ENCODE measurements at places on chromosomes 13 and 19.

DNA sequence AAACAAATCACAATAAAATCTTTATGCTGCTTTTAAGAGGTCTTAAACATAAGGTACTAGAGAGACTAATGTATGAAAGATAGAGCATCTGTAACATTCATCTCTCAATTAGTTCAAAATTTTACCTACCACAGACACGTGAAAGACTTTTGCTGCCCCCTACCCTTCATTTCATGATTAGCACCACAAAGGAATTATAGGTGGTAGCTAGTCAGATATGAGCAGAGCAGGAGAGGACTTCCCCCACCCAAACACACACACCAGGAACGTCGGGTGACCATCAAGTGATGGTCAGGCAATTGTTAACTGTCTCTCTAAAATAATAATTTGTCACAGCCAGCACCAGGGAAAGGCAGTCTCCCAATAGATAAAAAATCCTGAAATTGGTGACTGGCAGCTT is 1531.7 kb upstream of the SPRY2 start:
- DNase-seq, result peak; percentile 10

- DNase-seq, result no peak
Measured at GRCh38 chr13:112573710-112574109, 14.2 kb downstream of the TUBGCP3 start.

GRCh38 chr13:100506600-100507422 is 81.8 kb downstream of the GGACT start:
- DNase-seq, result no peak

- DNase-seq, result no peak
Measured at GRCh38 chr19:31979949-31980670, 365.3 kb upstream of the ZNF507 start.

DNA sequence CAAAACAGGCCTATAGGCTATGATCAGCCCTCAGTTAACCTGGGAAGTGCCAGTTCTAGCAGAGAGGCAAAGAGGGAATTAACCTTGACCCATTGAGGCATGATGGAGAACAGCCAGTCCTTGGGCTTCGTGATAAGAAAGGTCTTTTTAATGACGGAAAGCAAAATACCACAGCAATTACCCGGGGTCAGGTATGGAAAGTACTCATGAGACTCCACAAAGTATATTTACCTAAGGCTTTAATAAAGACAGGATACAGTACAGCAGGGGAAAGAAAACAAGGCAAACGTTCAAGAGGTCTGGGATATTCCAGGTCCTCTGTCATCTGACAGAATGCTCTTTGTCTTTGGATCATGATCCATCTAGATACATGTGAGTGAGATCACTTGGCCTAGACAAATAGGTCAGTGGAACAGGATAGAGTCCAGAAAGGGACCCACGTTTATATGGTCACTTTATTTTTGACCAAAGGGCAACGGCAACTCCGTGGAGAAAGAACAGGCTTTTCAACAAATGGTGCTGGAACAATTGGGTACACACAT is 52.2 kb downstream of the WDFY2 start:
- no peak for DNase-seq

GRCh38 chr19:2271234-2272103 is 10.5 kb downstream of the PEAK3 start:
- no peak for DNase-seq

- DNase-seq, result peak; percentile 81
Measured at GRCh38 chr19:41998246-41999020, 4.4 kb upstream of the ATP1A3 start.

DNA sequence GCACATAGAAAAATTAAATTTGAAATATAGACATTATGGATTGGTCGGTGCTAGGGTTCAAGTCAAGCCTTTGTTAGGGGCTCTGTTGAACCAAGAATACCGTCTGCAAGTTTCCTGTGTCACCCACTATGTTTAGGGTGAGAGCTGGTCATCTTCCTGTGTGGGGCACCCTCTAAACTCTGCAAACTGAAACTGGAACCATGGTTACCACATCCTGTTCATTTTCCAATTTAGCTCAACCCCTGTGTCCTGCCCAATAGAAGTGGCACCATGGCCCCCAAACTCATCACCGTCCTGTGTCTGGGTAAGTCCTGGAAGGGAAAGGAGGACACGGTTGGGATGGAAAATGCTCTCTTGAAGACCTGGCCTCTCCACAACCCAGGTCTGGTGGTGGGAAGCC is 29.9 kb downstream of the LAIR2 start:
- no peak for DNase-seq

DNA sequence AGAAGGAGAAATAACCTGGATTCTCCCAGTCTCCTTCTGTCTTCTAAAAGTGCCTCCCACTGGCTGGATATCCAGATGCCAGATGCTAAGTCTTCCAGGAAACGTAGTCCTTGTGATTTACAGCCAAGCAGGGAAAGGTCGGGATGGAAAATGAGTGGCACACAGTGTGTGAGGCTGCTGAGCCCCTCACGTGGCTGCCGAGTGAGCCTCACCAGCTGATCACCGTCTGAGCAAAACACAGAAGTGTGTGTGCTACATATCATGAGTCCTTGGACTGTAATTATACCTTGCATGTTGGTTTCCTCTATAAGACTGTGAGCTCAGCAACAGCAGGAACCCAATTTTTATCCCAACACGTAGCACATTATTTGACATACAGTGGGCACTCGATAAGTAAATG is 15.1 kb downstream of the LHFPL6 start:
- no peak for DNase-seq

DNA sequence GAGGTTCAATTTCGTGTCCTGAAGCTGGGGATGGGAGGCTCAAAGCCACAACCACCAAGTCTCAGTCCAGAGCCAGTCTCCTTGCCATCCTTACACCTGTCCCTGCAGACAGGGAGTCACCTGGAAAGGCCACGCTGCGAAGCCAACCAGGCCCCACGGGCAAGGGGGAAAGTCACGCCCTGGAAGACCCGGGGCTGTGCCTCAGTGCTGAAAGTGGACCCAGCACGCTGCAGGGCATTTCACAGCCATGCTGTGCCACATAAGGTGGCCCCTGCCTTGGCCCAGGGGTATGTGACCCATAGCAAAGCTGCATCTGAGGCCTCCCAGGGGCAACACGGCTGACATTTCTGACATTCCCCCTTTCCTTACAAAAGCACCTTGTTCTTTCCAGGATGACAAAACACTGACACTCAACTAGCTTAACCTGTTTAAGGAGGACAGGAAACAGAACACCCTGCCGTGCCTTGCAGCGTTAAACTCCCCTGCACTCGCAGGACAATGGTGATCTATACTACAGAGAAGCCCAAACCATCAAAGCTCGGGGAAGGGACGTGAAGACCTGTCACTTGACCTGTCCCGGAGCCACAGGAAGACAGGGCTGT is 14.8 kb downstream of the CHERP start:
- no peak for DNase-seq

DNA sequence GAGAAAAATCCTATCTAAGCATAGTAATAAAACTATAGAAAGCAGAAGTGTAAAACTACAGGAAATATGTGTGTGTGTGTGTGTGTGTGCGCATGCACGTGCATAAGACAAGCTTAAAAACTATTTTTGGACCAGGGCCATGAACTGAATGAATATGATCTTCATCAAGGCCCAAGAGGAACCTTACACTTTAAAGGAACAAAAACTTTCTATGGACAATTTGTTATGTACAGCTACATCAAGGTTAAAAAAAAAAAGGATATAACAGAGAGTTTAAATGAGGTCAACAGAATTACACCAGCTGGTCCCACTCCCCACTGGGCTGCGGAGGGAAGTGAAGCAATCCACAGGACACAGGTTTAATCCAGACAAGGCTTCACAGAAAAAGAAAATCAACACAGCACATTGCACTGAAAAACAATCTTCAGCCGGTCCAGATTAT is 151.1 kb downstream of the LHFPL6 start:
- peak; percentile 54 for DNase-seq

DNA sequence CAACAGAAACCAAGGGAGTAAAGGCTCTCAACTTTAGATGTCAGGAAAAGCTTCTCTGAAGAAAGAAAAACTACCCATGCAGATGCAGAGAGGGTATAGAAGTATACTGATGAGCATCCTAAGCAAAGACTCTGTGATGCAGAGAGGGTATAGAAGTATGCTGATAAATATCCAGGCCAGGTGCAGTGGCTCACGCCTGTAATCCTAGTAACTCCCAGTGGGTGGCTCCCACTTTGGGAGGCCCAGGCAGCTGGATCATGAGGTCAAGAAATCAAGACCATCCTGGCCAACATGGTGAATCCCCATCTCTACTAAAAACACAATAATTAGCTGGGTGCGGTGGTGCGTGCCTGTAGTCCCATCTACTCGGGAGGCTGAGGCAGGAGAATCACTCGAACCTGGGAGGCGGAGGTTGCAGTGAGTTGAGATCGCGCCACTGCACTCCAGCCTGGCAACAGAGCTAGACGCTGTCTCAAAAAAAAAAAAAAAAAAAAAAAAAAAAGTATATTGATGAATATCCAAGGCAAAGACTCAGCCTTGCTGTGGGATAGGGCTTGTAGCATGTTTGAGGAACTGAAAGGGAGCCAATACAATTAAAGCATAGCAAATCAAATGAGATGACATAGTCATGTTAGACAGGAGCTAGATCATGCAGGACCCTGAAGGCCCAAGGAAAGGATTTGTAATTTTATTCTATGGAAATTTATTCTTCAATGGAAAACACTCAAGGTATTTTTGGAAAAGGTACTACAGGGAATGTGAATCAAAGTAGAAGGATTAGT is 14.9 kb downstream of the UBL3 start:
- DNase-seq, result no peak

GRCh38 chr13:28434926-28435325 is 60.0 kb downstream of the FLT1 start:
- no peak for DNase-seq

DNA sequence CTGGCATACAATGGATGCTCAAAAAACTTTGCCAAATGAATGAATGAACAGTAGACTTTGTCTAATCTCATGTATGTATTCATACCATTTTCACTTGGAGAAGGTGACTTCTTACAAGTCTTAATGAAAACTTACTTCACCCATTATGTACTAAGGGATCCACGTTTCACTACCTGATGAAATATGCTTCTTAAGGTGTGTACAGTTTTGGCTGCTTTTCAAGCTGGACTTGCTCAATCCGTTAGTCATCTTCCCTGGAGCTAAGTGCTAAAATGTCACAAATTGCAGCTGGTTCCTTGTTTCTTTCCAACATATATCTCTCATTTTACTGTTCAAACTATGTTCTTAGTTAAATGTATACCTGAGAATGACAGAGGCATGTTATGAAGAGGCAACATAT is 4.2 kb upstream of the CCNA1 start:
- no peak for DNase-seq

- DNase-seq, result peak; percentile 70
Measured at GRCh38 chr19:42216653-42217519, 591 bp downstream of the DEDD2 start.

DNA sequence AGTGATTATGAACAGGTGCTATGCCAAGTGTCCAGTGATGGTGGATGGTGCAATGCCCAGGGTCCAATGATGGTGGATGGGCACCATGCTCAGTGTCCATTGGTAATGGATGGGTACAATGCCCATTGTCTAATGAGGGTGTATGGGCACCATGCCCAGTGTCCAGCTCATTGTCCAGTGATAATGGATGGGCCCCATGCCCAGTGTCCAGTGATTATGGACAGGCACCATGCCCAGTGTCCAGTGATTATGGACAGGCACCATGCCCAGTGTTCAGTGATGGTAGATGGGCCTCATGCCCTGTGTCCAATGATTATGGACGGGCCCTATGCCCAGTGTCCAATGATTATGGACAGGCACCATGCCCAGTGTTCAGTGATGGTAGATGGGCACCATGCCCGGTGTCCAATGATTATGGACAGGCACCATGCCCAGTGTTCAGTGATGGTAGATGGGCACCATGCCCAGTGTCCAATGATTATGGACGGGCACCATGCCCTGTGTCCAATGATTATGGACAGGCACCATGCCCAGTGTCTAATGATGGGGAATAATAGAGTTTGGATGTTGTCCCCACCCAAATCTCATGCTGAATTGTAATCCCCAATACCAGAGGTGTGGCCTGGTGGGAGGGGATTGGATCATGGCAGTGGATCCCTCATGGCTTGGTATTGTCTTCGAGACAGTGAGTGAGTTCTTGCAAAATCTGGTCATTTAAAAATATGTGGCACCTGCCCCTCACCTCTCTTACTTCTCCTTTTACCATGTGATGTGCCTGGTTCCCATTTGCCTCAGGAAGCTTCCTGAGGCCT is 87.8 kb downstream of the ANKRD10 start:
- no peak for DNase-seq

DNA sequence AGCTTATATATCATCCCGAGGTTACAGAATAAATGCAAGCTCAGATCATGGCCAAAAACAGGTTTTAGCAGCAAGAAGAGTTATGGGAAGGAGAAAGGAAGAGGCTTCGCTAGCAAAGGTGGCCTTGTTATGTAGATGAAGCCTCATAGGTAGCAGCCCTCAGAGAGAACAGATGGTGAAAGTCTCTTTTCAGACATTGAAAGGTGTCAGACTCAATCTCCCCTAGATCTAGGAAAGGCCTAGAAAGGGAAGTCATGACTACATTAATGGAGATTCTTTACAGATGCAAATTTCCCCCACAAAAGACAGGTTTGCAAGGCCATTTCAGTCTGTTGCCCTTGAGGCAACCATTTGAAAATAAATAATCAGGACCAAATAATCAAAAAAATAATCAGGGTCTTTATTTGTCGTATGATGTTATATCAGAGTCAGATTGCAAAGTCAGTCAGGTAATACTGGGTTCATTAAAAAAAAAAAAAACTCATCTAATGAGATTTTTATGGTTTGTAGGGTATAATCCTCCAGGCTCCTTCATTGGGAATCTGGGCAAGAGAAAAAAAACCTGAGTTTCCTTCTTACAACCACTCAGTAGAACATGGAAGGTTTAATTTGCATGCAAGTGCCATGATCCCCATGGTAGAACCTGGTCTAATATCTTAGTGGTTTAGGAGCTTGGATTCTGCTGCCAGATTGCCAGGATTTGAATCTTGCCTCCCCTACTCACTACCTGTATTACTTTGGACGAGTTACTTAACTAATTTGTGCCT is 50.8 kb upstream of the HTR2A start:
- no peak for DNase-seq

- DNase-seq, result peak; percentile 58
Measured at GRCh38 chr19:1015782-1016646, 4.9 kb downstream of the TMEM259 start.

GRCh38 chr19:42421591-42422031 is 5.6 kb downstream of the LIPE start:
- DNase-seq, result no peak

DNA sequence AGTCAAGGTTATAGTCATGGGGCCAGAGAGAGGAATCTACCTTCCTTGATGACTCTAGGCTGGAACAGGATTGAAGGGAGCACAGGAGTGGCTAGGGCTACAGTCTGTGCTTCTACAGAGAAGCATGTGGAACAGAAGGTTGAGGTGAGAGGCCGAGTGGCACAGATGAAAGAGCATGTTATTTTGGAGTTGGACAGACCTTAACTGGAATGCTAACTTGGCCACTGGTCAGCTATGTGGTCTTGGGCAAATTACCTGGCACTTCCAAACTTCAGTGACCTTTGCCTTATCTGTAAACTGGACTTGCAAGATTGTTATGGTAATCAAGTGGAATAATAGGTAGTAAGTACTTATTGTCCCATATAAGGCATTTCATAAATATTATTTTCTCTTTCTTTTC is 252.7 kb downstream of the KCNRG start:
- DNase-seq, result no peak

All from retina (tissue), 1 donor.